NCI-H1694 (cell line): ENCODE measurements at places on chromosomes 16 and 17.
A peak's percentile ranks its signal among the peaks of the same experiment; 100 is the strongest.

DNA sequence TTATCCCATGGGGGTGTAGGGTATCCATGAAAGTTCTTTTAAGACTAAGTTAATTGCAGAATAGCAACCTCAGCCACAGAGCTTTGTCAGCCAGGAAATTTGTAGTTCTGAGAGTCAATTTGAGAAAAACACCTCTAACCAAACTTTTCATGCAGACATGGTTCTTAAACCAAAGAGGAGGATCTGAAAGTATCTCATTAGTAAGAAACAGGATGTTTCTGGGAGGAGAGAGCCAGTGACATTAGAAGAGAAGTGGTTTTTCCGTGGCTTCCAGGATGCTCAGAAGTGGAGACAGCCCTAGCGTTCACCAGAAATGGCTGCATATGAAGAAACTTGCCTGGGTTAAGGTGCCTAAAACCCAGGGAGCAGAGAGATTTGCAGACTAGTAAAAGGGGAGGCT lies 7.9 kb downstream of the GNAO1 start:
- no peak for DNase-seq

- DNase-seq: no peak
Observed at GRCh38 chr16:77551357-77551756, 116.5 kb upstream of the ADAMTS18 start.

DNA sequence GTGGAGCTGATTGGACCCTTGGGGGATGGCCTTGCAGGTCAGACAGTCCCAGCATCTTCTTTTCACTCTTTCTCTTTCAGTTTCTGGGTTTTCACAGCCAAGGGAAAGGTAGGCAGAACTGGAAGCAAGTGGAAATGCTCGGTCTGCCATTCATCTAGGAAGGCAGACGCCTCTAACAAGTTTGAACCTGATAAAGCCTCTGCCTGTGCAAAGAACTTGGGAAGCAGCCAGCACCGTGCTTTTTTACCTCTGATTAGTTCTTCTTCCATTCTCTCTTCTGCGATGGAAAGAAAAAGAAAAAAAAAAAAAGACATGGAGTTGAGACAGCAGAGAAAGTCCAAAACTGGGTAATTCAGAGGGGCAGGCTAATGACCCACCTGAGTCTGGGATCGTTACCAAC lies 997.8 kb upstream of the EEF2KMT start:
- DNase-seq: peak; percentile 59

- no peak for DNase-seq
Observed at GRCh38 chr16:782258-782657, 5.9 kb downstream of the RPUSD1 start.

- DNase-seq: no peak
Observed at GRCh38 chr16:63856537-63856936, 1265.3 kb downstream of the CDH11 start.

DNA sequence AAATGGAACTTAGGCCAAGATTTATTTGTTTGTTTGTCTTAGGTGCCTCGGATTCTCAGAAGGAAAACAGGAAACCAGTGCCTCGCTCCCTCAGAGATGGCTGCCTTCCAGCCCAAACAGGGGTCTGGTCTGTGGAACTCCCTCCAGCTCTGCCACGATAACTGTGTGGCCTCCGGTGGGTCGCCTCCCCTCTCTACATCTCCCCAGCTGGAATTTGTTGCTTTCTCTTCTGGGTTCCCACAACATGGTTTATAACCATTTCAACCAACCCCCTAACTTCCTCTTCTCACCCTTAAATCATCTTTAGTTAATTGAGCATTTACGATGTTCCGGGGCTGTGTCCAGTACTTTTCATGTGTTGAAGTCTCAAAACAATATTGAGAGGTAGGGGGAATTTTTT lies 30.9 kb upstream of the PLLP start:
- no peak for DNase-seq

DNA sequence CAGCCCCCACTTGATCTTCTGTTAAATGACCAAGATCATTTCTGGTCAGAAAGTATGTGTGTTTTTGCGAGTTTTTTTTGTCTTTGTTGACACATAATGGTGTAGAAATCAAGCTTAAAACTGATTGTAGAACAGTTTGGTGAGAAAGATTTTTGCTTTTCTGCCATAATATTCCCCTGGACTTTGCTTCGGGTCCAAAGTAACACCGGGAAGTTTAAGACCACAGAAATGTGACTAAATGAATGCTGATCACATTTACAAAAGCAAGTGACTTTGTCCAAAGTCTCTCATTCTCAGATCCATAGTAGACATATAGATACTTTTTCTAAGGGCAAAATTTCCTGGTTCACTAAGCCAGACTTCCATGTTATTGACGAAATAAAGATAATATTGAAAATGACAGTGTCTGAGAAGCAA lies 2.6 kb downstream of the FAM20A start:
- DNase-seq: no peak

- DNase-seq: no peak
Observed at GRCh38 chr16:88367560-88367959, 15.2 kb upstream of the ZNF469 start.

DNA sequence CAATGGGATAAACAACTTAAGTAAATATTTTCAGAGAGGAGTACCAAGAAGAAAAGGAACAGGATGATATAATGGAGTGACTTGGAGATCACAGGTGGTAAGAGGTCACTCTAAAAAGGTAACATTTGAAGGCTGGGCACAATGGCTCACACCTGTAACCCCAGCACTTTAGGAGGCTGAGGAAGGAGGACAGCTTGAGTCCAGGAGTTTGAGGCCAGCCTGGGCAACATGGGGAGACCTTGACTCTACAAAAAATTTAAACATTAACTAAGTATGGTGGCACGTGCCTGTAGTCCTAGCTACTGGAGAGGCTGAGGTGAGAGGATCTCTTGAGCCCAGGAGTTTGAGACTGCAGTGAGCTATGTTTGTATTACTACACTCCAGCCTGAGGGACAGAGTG lies 3.4 kb upstream of the TMEM11 start:
- no peak for DNase-seq

DNA sequence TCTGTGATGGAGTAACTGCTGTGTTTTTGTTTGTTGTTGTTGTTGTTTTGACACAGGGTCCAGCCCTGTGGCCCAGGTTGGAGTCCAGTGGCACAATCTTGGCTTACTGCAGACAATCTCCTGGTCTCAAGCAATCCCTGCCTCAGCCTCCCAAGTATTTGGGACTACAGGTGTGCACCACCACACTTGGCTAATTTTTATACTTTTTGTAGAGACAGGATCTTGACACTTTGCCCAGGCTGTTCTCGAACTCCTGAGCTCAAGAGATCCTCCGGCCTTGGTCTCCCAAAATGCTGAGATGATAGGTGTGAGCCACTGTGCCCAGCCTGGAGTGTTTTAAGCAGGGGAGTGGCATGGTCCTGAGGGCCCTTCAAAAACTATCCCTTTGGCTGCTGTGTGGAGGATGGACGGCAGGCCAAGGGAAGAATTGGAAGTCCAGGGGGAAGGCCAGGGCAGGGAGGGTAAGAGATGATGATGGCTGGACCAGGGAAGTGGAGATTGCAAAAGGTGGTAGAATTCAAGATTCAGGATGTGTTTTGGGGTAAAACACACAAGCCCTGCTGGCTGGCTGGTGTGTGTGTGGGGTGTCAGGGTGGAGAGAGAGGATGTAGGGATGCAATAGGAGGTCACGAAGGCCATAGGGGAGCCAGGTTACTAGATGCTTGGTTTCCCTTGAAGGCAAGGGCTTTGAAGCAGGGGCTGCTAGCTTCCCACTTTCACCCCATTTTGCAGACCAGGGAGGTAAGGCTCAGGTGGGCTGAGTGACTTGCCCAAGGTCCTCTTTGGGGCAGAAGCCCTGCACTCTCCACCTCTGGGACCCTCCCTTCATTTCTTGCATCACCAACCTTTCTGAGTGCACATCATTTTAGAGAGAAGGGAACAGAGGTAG lies 18.8 kb upstream of the PLLP start:
- no peak for DNase-seq

DNA sequence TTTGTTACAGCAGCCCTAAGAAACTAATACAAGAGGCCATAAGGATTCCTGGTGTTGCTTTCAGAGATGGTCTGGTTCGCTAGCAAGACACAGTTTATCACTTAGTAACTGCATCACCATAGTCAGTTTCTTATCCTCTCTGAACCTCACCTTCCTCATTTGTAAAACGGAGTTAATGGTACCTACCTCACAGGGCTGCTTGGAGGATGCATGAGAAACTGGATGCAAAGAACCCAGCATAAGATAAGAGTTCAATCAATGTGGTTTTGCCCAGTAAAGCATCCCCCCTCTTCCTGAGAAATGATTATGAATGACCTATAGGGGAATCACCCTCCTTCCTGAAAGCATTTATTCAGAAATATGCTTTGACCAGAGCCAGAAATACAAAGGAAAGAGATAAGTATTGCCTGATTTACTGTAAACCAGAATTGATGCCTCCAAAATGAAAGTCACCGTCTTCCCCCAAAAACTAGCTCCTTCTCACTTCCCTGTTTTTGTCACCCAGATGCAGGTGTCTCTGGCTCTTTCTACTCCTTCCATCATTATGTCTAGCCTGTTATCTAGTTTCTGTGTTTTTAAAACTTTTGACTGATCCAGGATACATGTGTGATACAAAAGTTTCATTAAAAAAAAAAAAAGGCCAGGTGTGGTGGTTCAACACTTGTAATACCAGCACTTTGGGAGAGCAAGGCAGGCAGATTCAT lies 2.8 kb upstream of the TEFM start:
- no peak for DNase-seq

- no peak for DNase-seq
Observed at GRCh38 chr16:59701963-59702930, 968.1 kb upstream of the GOT2 start.

DNA sequence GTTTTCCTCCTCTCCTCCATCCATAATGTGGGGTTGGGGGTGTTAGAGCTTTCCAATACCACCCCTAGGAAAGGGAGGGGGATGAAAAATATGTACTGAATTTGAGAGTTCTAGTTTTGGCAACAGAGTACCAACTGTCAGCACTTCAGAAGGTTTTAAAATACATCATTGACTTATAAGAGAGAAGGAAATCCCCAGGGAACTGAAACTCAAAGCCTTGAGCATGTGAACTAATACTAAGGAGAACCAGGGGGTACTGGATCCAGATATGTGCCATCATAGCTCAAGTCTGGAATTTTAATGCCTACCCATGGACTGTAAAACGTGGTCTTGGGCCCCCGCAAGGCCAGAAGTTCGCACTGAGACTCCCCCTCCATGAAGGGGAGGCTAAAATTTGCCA lies 15.8 kb downstream of the CACNG5 start:
- no peak for DNase-seq

GRCh38 chr16:85983606-85984230 lies 84.8 kb downstream of the IRF8 start:
- no peak for DNase-seq

DNA sequence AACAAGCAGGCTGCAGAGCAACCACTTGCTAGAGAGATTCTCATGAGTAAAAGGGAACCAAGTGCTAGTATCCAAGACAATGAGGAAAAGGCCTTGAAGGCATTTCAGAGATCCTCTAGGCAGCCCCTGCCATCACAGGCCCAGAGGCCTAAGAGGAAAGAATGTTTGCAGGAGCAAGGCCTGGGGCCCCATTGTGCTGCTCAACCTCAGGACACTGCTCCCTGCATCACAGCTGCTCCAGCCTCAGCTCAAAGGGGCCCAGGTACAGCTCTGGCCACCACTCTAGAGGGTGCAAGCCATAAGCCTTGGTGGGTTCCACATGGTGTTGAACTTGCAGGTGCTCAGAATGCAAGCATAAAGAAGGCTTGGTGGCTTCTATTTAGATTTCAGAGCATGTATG lies 243.0 kb upstream of the RPL38 start:
- no peak for DNase-seq

DNA sequence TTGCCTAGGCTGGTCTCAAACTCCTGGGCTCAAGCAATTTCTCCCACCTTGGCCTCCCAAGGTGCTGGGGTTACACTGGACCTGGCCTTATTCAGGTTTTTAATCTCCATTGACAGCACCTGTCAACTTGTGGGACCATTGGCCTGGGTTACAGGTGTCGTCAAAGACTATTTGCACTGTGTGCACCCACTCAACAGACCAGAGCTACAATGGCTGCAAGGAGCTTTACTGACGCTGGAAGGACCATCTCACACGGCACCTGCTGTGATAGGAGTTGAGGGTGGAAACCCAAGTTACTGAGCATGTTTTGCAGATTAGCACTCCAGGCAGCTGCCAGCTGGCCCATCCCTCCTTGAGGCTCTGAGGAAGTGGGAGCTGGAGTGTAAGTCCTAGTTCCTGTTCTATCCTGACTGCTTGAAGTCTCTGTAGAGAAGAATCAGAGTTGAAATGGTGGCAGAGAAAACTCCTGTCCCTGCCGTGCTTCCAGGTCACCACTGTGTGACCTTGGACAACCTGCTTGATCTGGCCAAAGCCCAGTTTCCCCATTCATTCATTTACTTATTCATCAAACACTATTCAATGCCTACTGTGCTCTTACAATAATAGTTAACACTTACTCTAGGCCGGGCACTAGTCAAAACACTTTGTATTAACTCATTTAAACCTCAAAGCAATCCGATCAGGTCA lies 42.4 kb upstream of the LONP2 start:
- DNase-seq: no peak

DNA sequence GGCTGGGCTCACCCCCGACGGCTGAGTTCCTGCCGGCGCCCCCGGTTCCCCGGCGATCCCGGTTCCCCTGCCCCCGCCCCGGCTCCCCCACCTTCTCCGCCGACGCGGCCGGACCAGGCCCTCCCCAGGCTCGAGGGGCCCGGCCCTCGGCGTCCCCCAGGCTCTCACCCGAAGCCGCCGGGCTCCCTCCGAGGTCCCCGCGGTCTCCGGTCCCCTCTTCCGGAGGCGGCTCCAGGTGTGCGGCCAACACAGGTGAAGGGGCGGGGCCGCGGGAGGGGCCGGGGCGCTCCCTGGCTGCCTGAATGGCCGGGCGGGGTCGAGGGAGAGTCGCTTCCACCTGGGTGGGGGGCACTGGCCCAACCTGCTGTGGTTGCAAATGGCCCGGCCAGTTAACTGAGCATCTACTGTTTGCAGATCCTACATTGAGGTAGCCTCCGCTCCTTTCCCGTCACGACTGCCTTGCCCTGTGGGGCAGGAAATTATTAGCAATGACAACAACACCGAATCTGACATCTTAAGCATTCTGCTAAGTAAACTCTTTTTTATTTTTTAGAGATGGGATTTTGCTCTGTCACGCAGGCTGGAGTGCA lies at the start of gene BICDL2:
BICDL2 (minus strand) TSS at position 219 of the 590 bp plus-strand sequence. CDS start 1,448 bp downstream, outside the sequence.
- DNase-seq: no peak

DNA sequence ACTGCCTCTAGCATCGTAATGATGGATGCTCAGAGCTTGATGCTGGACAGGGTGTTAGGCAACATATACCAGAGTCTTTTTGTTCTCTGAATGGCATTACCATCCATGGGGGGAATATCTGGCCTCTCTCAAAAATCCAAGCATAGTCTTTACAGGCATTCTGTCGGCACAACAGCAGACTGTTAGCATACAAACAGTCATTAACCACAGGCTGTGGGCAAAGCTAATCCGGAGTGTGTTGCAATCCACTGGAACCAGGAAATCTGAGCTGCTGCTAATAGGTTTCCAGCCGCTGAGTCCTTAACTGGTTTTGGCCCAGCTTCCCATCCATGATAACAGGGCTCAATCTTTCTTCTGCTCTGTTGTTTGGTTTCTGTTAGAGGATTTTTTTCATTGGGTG lies 371.9 kb downstream of the HS3ST3B1 start:
- DNase-seq: no peak

GRCh38 chr17:19486351-19487023 lies 47.2 kb upstream of the SLC47A1 start:
- DNase-seq: no peak
